MG63 (cell line): ENCODE measurements at places on chromosomes 1 and 21. TPM values are rescaled to one million over a fixed set of nuclear protein-coding genes. Genes with fewer than 3 reads are reported as not detected.

The C1orf87 gene
- total RNA-seq, result not detected in 2 replicates

The USP48 gene
- 18.7 and 32.8 TPM in 2 replicates for total RNA-seq

GRCh38 chr1:167060141-167061072 lies 29.8 kb downstream of the GPA33 start:
- no peak for DNase-seq

- DNase-seq, result peak; percentile 15
These were observed 111.9 kb downstream of the ZBTB18 start for GRCh38 chr1:244162786-244163530.

GRCh38 chr1:51856745-51857144 lies 21.8 kb downstream of the NRDC start:
- no peak for DNase-seq

- no peak for DNase-seq
These were observed 10.7 kb upstream of the MRPS14 start for GRCh38 chr1:175033953-175034352.
